Activated naive CD8-positive, alpha-beta T cell treated with anti-CD3 and anti-CD28 coated beads, Interleukin-2, amount 50 U/mL, for 24 hours (primary cell): ENCODE measurements at places on chromosomes 4 and X.

DNA sequence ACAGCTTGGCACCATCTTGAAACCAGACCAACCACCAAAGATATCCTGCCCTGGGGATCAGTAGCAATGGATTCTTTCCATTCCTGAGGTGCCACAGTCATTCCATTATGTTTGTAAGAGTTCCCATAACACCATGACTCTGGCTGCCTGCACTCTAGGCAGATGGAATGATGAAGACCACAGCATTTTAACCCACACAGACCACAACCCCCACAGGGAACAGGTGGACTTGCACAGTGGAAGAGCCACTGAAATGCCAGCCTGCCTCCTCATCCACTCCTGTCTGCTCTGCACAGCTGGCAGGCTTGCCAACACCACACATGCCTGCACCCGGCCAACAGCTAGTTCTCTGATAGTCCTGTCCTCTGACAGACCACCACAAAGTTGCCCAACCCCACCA is 2362.2 kb upstream of the AGA start:
- DNase-seq = no peak

DNA sequence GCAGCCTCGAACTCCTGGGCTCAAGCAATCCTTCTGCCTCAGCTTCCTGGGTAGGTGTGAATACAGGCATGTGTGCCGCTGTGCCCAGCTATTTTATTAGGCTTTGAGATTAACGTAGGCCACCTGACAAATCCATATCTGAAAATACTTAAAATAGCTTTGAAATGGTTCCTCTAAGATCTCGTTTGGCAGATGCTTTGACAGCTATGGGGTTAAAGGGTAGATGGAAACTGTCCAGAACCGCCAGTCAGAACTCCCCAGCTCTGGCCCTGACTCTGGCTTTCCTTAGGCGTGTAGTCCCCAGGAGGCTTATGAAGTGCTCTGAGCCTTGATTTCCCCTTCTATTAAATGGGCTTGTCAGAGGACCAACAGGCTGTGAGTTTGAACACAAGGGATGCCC is 32.8 kb upstream of the STIM2 start:
- DNase-seq = no peak

DNA sequence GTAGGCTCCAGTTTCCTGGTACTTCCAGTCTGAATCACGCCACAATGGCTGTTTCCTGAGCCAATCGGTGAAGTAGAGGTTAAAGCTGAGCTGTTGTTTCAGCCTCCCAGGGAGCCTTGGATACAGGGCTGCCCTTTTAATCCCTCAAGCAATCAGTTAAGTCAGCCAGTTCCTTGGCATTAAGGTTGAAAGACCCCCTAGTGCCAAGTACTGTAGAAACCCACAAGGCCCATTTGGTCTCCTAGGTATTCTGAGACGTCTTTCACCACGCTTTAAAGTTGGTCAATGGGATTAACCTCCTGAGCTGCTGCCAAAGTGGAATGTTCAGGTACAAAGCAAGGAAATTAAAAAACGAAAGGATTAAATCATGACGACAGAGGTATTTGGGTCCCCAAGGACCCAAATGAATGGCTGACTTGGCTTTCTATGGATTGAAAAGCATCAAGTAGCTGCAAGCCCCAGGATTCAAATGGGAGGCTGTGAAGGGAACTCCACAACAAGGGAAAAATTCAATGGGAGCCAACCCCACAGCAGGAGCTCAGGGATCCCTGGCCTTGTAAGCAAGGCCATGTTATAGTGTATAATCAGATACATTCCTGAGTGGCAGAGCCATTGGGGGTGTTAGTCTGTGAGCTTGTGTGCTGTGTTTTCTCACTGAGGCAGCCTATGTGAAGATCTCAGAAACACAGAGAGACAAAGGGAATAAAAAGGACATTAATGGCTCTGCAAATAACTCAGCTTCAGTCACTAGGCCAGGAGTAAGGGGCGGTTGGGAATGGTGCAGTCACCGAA is 86.0 kb downstream of the ATG4A start:
- DNase-seq = no peak

- DNase-seq = no peak
Observed at GRCh38 chr4:114654592-114654991, 56.0 kb downstream of the UGT8 start.

GRCh38 chr4:3868211-3869173 is 102.3 kb downstream of the ADRA2C start:
- no peak for DNase-seq

- no peak for DNase-seq
Observed at GRCh38 chr4:72977936-72978485, 91.5 kb downstream of the COX18 start.

DNA sequence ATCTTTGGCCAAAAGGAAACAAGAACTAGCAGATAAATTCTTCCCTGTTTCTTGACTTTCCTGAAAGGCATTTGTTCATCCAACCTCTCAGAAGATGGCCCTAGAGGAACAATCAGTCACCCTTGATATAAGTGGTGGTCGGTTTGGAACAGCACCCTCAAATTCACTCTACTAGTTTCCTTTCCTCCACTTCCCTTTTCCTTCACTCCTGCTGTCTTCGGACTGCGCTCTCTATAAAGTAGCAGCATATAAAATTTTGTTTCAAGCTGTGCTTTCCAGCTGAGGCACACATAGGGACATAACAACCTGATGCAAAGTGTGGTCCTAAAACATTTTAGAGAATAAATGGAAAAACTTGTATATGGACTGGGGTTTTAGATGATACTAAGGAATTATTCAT is 29.0 kb upstream of the MOB1B start:
- no peak for DNase-seq

DNA sequence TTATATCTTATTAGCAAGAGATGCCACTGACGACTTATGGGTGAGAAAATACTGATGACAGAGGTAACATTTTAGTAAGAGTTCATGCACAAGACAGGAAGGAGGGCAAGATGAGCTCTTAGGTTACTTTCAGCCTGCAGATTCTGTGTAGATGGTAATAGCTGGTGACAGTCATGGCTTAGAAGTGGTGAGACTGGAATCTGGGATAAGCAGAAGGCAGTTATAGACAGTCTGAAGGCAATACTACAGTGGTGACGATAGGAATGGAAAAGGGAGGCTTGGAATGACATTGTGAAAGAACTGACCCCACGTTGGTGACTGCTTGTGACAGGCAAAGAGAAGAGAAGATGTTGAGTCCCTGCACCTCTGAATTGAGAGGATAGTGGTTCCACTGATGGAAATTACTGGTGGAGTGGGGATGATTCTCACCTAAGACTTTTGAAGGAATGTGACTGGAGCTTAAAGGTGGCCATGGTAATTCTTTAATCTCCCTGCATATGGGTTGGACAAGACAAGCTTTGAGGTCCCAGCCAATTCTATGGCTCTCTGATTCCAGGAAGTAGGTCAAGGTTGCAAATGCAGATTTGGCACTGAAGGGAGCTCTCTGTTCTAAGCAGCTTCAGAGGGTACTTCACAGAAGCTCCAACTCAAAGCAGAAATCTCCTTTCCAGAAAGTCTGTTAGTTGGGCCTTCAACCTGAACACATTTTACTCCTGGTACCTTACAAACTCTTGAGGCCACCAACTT is 99.7 kb downstream of the RASL11B start:
- no peak for DNase-seq

DNA sequence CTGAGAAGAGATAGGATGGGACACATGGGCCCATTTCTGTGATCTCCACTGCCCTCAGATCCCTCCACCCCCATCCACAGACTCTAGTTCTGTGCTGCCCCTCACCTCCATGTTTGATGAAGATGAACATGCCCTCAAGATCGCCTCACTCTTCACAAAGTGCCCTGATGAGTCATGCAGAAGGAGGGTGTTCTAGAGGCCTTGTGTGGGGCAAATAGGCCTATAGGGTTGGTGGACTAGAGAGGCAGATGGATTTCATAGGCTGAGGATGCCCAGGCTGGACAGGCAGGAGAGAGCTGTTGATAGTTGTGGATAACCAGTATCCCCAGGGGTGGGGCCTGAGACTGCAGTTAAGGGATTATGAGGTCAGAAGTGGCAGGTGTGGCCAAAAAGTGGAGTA is at the start of gene CXorf65:
Gene CXorf65 (minus strand): TSS at position 314 of the 400 bp plus-strand sequence. CDS start 184 bp downstream, at position 130.
- no peak for DNase-seq

DNA sequence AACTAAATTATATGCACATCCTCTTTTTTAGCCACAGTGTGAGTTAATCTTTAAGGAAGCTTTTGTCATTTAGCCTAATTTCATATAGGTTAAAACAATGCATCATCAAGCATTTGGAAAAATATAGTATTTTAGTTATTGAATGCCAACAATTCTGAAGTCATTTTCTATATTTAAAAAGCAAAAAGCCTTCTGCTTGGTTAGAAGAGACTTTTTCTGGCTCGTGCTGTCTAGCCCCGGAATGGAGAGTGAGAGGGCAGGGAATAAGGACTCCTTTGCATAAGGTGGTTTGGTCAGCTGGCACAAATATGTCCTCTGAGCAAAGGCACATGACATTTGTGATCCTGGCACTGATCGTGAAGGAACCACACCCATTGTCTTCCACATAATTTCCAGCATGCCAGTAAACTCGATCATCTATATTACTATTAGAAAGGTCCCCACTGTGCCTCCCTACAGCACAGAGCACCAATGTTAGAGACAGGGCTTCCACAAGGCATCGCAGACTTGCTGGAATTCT is 393.7 kb upstream of the INTU start:
- no peak for DNase-seq

- DNase-seq = no peak
Observed at GRCh38 chr4:118729287-118730286, 44.4 kb downstream of the METTL14 start.

DNA sequence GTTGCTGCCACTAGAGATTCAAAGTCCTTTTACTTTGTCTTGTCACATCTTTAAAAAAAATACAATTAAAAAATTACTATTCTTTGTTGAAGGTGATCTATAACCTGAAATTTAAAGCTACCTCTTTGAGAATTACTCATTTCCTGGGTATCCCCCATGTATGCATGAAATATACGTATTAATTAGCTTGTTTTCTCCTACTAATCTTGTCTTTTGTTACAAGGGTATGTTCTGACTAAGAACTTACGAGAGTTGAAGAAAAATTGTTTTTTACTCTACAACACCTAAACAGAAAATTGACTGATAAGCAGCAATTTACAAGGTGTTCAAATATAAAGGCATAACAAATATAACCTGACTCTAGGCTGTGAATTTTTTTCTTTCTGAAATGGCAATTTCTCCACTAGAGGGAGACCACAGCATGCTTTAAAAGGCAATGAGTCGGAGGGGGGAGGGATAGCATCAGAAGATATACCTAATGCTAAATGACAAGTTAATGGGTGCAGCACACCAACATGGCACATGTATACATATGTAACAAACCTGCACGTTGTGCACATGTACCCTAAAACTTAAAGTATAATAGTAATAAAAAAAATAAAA is 249.6 kb downstream of the OPHN1 start:
- no peak for DNase-seq

DNA sequence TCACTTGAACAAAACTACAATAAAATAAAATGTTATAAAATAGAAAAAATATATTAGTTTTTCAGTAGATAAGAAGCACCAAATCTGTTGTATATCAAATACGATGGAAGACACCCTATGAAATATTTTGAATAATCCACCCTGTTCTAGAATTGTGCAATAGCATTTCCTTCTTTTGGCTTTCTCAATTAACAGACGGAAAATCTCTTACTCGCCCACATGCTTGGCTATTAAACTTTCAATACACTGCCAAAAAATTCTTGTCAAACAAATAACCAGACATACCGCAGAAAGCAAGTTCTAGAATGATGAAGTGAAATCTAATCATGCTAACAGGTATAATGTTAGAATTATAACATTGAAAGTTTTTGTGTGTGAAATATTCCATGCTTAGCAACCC is 671.6 kb upstream of the SLIT2 start:
- DNase-seq = no peak

GRCh38 chr4:169024762-169025161 is 14.7 kb upstream of the CBR4 start:
- no peak for DNase-seq

DNA sequence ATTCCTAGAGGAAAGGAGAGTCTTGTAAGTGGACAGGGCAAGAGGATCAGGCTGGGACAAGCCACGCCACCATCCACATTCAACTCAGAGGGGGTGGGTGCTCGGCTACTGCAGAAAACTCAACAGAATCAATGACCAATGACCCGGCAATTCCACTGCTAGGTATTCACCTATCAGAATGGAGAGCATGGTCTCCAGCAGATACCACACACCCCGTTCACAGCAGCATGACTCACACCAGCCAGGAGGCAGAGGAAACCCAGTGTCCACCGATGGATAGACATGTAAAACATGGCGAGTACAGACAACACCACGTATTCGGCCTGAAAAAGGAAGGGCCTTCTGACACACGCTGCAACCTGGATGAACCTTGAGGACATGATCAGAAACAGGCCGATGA is 175.9 kb downstream of the AFAP1 start:
- DNase-seq = no peak

DNA sequence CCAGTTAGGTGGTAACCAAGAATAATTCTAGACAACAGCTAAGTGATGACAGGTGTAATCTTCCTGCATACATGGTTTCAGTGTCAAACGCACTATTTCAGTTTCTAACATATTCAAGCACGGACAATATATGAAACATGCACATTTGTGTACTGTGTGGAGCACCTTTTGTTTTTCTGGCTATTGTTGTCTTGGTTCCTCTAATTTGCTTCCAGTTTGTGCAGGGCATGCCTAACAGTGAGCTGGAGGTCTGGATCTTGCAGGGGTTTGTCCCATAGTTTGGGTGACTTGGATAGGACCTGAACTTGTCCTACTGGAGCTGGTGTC is 70.5 kb upstream of the TBC1D9 start:
- no peak for DNase-seq

DNA sequence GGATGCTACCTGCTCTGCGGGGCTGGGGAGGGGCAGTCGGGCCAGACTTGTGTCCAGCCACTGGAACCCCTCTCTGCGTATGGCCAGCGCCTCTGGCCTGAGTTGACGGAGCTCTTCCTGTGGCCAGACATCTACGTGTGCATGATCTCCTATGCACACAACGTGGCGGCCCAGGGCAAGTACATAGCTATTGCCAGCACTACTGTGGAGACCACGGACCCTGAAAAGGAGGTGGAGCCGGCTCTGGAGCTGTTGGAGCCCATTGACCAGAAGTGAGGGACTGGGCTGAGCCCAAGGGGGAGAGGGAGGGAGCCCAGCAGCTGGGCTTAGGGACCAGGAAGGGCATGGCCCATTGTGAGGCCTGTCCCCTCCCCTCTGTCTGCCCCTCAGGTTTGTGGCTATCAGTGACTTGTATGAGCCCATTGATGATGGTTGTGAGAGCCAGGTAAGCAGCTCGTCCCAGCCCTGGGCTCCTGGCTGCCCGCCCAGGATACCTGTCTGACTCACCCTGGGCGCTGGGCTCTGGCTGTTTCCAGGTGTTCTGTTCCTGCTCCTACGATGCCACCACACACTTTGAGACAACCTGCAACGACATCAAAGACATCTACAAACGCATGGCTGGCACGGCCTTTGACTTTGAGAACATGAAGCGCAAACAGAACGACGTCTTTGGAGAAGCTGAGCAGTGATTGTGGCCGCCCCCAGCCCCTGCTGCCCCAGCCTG is 1.8 kb upstream of the FAM50A start:
- no peak for DNase-seq

- no peak for DNase-seq
Observed at GRCh38 chr4:36761607-36762006, 480.2 kb downstream of the DTHD1 start.
